NCI-H2107 (cell line): ENCODE measurements at places on chromosomes 4 and X.

DNA sequence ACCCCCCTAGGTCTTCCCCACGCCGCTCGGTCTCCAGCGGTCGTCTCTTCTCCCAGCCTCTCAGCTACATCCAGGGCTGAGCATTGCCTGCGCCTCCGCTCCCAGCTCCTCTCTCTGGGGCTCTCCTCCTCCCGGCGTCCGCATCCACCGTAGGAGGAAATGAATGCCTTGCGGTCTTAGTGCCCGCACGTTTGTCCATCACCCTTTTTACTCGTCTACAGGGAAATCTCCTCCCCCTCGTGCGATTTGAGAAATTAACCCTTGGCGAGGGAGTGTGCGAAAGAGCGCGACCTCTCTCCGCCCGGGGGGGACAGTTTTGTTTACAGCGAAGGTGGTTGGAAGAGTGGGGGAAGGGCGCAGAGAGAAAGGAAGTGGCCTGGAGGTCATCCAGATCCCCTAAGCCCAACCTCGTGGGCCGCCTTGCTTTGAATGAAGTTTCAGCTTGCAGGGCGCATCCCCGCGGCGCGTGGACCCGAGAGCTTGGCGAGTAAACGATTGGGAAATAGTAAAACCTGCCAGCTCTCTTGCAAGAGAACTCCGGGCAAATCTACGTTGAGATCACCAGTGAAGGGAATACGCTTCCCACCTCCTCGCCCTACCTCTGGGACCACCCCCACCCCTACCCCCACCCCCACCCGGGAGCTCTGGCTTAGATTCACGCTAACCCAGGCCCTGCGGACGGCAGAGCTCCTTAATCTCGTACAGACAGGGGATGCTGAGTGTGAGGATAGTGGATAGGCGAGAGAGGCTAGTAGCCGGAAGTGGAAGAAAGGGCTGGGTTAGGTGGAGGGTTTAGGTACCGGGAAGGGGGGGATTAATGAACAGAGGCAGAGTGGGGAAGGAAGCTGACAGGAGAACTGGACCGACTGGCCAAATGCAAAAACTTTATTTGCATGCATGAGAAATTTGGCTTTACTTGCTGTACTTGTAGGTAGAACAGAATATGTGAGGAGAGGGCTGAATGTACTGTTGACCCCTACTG lies at the start of gene ELOVL6:
Gene ELOVL6, minus strand, starts transcription at position 181 of the 982 bp plus-strand sequence. CDS start 280 bp downstream, outside the sequence.
- DNase-seq = no peak

DNA sequence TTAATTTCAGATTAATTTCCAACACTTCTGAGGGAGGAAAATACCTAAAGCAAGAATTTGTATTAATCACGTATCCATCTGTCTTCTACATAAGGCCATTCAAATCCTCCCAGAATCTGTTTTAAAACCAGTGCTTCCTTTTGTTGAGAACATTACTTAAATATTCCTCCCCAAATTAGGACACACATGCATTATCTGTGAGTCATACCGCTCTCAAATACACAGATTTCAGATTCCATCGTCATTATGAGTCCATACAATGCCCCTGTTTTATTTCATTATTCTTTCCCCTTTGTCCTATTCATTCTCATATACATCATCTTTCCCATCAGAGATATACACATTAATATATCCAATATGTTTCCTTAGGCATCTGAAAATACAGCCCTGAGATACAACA lies 57.3 kb upstream of the PRSS12 start:
- DNase-seq = no peak

DNA sequence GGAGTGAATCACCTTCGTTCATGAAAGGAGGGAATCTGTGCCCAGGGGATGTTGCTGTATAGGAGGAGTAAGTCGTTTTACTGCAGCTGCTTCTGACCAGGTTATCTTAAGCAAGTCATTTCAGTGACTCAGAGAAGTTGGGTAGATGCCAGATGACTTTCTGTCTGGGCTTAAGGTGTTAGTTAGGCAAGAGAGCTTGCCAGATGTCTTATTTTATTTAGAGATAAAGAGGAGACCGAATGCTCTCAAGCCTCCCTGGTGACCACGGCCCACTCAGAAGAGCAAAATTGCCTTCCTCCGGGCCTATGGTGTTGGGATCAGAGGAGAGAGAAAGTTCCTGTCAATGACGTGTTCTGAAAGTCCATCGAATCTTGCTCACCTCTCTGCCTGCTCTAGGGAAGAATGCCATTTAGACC lies 16.3 kb upstream of the ZNF827 start:
- DNase-seq = no peak

- DNase-seq = no peak
These were observed 35.4 kb upstream of the TMSB15B start for GRCh38 chrX:103927030-103927429.

- no peak for DNase-seq
These were observed 2.2 kb downstream of the SLIT2 start for GRCh38 chr4:20253735-20254409.

DNA sequence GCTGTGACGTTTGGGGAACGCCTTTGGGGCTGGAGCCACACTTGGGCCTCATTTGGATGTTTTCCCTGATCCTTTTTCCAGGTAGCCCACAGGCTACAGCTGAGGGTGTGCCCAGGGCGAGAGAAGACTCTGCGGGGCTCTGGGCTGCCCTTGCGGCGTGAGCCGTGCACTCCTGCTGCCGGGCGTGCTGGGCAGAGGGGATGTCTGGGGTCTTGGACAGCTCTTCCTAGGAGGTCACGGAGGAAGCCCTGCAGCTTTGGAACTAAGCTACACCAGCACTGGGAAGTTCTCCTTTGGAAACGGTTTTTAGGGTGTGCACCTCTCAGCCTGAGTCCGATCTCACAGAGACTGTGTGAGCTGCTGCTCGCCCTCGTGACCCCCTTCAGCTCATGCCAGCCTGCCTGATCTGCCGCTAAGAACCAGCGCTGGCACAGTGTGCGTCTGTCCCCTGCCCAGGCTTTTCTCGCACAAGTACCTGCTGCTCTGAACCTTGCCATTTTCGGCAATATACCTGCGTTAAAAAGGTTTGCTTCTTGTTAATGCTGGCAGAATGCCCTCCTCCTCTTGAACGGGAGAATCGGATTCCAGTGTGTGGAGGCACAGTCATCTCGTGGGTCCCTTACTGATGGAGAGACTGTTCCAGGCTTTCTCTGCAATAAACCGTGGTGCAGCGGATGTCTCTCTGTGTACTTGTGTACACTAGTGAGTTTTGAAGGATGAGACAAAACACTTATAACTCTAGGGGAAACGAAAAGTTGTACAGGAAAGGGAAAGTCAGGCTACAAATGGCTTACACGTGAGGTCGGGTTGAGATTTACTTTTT lies 14.3 kb downstream of the MSANTD1 start:
- DNase-seq = no peak

- no peak for DNase-seq
These were observed 27.3 kb downstream of the MAN2B2 start for GRCh38 chr4:6602289-6602688.
